Activated CD4-positive, alpha-beta T cell treated with anti-CD3 and anti-CD28 coated beads, Interleukin-2, amount 50 U/mL, for 48 hours (primary cell): ENCODE measurements at places on chromosomes 5 and 9.

- DNase-seq = no peak
These were observed 4.5 kb downstream of the CMBL start for GRCh38 chr5:10303201-10303600.

GRCh38 chr5:57277085-57277484 is 103.2 kb downstream of the GPBP1 start:
- DNase-seq = no peak

- DNase-seq = no peak
These were observed 71.7 kb downstream of the VAV2 start for GRCh38 chr9:133920471-133920870.

DNA sequence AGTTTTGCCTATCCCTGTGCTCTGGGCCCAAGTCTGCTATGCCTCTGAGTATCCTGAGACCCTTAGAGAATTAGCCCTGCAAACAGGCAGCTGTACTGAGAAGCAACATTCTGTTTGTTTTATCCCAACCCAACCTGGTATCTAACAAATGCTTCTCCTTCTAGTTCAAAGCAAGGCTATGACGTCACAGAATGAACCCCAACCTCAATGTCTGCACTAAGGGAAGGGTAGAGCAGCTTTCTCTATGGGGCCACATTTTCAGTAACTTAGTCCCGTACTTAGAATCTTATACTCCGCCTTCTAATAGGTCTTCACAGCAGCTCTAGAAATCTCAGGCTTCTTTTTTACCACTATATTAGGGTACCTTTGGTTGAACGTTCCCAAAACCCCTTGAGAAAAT is 169.6 kb downstream of the TSSK1B start:
- no peak for DNase-seq

- DNase-seq = no peak
These were observed at the start of gene SLC27A6 for GRCh38 chr5:128965011-128965637. SLC27A6 (plus strand) TSS chr5:128965488; CDS start chr5:128966138, 650 bp downstream.

DNA sequence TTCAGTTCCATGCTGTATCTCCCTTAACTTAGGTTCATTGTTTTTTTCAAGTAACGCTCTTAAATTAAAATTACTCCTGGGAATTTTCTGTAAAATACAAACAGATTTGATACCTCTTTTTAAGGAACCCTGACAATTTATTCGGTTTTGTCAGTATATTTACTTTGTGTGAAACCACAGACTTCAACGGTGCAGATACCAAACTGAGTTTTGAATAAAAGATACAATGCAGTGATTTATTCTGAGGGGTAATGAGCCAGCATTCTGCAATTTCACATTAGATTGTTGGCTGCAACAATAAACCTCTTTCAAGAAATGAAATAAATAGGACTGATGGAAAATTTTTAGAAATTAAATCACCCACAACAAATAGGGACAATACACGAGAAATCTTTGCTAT is 308.6 kb upstream of the EDIL3 start:
- no peak for DNase-seq

GRCh38 chr9:14312719-14313377 is 1.1 kb downstream of the NFIB start:
- no peak for DNase-seq

GRCh38 chr9:82988488-82988887 is 74.5 kb downstream of the RASEF start:
- DNase-seq = no peak
